GM23248 (cell line): ENCODE measurements at places on chromosomes 1 and 21.

DNA sequence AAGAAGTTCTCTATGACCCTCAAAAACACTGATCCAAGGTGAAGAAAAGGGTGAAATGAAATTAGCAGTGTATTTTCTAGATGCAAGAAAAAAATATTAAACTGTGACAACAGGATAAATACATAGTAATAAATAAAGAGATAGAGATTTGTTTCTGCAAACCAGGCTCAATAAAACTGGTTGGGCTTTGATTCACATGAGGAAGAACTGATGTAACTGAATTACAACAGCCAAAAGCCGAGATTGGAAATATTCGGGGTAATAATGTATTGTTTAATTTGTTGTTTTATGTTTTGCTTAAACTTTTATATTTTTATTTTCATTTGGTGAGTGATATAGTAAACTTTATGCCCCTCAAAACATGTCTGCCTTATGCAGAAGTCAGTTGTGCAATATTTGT, 285.0 kb downstream of the BRINP3 start:
- DNase-seq, result no peak

GRCh38 chr21:46409641-46410406, 48.9 kb upstream of the DIP2A start:
- DNase-seq, result no peak

- DNase-seq, result peak; percentile 65
Observed at GRCh38 chr1:214454569-214455396, 96.6 kb downstream of the PTPN14 start.

DNA sequence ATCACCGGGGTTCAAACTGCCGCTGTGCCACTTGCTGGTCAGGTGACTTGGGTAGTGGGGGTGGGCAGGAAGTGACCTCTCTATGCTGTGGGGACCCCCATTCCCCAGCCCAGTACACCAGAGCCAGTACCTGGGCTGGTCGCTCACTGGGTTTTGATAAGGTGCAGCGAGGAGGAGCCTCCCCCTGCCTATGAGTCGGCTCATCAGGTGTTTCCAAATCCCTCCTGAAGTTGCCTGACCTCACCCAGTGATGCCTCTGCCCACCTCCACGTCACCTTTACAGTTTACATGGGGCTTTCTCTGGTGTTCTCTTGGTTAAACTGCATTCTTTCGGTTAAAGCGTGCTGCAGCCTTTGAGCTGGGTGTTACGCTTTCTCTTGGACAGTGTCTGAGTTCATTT, 58.2 kb downstream of the ARHGEF10L start:
- DNase-seq, result no peak

- no peak for DNase-seq
Observed at GRCh38 chr1:218809625-218810024, 364.1 kb upstream of the LYPLAL1 start.

- DNase-seq, result no peak
Observed at GRCh38 chr1:117553471-117553870, 52.4 kb upstream of the TENT5C start.

DNA sequence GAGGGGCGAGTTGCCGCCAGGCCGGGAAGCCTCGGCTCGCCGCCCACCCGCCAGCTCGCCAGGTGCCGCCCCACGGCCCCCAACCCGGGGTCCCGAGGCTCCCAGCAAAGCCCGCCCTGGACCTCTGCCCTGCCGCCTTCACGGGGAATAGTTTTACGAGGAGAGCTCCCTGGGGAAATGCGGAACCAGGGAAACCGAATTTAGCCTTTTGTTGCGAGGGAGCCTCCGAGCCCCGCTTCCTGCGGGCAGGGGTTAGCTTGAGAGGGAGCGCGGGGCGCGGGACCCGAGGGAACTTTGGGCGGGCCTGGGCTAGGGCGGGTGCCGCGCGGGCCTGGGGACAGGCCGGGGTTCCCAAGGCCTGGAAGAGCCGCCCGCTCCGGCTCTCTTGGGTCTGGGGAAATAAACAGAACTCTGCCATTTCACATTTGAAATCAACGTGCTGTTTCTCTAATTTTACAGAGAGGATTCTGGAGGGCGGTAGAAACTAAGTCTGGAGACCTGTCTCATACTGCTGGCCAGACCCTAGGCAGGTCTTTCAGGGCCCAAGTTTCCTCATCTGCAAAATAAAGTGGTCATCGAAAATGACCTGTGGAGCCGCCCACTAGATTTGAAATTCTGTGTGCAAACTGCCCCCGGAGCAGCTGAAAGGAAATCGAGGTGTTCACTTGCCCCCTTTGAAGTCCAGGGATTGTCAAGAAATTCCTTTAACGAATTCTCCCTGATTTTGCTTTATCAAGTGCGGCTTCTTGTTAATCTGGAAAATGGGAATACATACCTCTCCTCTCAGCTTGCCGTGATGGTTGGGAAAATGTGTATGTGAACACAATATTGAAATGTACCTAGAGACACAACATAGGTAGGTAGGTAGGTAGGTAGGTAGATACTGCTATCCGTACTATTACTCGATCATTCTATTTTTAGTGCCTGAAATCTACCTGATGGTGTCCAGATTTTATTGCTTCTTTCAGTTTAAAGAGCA, 749 bp upstream of the GLUL start:
- DNase-seq, result peak; percentile 70

DNA sequence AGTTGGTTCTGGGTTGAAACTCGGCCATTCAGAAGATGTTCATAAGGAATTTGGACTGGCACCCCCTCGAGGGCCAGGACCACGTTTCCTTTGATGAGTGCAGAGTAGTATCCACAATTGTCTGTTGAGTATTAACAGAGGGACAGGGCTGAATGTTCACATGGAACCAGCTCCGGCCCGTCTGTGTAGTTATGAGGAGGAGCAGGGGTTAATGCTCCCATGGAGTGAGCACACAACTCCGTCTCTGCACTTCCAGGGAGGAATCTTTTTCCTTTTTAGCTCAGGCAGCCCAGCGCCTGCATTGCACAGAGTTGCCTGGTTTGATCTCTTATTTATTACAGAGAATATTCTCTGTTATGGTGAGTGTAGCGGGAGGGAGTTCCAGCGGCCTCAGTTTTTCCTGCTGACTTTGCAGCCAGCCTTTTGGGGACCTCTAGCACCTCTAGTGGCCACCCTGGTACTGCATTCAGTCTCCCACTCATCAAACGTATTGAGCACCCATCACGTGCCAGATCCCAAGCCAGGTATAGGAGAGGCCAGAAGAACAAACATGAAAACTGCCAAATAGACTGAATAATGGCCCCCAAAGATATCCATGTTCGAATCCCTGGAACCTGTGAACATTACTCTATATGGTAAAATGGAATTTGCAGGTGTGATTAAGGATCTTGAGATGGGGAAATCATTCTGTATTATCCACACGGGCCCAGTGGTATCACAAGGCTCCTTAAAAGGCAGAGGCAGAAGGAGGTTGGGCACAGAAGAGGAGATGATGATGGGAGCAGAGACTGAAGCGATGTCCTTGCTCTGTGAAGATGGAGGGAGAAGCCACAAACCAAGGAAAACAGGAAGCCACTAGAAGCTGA, 167.7 kb upstream of the CSF3R start:
- DNase-seq, result peak; percentile 72
